Hematopoietic multipotent progenitor cell treated with erythropoietin and hydrocortisone succinate and interleukin-3 and kit ligand, for 8 days (in vitro differentiated cells): ENCODE measurements at places on chromosomes 6 and 20.

DNA sequence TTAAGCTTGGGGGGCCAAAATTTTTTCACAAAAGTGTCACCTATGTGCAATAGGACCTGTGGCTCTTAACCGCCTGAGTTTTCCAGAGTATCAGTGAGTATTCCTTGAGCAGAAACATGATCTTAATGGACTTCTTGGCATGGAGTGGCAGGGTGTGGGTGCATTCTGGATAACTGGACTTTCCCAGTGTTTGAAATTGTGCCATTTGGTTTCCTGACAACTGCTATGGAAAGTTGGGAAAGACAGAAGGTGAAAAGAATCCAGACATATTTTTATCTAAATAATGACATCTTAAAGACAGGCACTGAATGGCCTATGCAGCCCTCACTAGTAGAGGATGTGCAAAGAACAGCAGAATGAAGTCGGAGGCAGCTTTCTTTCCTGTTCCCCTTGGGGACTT lies 34.3 kb upstream of the ADTRP start:
- no peak for DNase-seq

GRCh38 chr6:98136333-98136732 lies 698.0 kb upstream of the POU3F2 start:
- no peak for DNase-seq

DNA sequence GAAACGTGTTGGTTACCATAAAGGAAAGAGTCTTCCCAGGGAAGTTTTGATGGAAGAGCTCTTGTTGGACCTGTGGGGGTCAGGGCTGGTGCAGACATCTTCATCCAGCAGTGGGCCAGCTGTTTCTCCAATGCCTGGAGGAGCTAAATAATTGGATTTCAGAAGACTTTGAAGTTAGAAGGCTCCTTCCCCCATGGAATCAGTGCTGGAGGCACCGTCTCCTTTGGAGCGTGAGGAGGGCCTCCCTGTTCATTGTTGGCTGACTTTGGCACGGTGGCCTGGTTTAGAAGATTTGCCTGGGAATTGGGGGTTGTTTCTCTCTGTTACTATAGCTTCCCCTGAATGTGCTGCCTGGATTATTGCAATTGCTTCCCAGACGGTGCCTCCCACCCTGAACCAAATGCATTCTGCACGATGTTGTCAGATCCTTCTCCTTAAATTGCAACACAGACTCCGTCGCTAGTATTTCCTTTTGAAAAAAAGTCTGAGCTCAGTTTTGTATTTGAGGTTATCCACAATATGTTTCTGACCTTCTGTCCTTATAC lies 27.7 kb upstream of the KCNG1 start:
- DNase-seq, result no peak

GRCh38 chr6:1312203-1312472 lies 240 bp downstream of the FOXQ1 start:
- DNase-seq, result no peak

DNA sequence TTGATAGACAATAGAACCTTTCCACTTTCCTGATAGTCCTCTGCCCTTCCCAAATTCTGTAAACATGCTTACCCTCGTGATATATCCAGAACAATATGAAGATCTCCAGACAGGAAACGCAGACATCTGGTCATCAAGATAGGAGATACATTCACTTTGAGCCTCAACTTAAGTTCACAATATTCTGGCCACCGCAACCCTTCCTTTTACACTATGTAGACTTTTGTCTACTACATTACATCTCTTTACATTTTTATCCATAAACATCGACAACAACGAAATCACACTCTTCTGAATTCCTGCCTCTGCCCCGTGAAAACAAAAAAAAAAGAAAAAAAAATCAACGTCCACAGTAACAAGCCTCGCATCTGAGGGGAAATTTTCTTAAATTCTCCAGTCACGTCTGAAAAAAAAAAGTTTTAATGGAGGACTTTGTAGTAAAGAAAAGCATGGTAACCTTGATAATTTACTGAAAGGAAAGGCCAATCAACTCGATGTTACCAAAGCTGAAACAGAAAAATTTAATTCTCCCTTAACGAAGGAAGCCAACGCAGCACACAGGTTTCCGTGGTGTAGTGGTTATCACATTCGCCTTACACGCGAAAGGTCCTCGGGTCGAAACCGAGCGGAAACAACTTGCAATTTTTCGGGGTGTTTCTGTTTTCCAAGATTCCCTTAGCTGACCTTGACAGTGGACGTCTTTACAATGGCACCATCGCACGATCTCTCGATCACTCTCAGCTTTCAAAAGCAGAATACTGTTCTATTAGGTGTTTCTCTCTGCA lies 21.8 kb downstream of the POM121L2 start:
- DNase-seq, result peak; percentile 37

- DNase-seq, result no peak
Measured at GRCh38 chr6:80541181-80541580, 434.7 kb downstream of the BCKDHB start.

- no peak for DNase-seq
Measured at GRCh38 chr20:36311854-36312723, 6.0 kb downstream of the DLGAP4 start.

DNA sequence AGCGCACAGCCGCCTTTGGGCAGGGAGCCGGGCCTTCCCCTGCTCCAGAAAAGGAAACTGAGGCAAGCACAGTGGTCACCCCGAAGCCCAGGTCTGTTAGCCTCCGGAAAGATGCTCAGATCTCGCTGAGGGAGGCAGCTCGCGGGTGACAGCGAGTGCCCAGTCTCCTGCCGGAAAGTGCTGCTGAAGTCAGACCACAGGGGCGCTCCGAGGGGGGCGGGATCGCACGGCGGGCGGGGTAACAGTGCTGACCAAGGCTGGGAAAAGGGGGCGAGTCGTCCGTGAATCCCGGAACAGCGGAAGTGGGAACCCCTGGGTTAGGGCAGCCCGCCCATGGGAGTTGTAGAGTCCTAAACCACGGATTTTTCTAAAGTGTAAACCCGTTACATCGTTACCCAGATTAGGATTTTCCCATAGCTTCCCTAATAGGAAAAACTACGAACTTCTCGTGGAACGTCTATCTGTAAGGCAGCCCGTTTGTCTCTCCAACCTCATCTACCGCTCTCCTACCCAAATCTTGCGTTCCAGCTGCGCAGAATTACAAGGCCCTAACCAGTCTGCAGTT lies 504 bp downstream of the VPS16 start:
- DNase-seq, result peak; percentile 42

DNA sequence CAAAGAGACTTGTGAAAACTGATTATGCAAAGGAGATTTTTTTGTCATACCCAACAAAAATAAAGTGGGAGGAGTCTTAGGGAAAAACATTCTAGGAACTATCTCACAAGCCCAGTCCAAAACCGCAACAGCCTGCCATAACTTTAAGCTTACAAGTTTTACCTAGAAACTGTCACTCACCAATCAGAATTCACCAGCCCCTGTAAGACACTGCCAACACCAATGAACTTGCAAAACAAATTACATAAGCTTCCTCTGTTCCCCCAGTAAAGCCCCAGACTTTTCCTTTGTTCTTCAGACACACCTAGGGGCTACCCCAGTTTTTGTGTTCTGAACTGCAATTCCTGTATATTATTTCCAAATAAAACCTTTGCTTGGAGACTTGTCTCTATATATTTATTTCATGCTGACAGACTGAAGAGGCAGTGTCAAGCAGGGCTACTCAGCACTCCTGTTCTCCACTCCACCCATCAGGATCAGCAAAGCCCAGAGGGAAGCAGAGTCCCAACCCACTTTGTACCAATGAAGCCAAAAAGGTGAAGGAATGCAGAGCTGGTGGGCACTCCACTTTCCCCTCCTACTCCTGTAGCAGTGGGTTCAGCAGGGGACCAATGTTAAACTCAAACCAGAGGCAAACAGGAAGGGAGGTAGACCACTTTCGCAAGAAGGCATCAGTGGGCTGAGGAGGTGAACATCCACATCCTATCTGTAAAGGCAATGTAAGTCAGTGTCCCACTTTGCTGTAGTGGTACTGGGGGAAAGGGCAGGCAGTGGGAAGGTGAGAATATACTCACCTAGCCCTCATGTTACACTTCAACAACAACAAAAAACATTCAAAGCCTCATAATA lies 142.5 kb upstream of the RUNX2 start:
- DNase-seq, result peak; percentile 37

DNA sequence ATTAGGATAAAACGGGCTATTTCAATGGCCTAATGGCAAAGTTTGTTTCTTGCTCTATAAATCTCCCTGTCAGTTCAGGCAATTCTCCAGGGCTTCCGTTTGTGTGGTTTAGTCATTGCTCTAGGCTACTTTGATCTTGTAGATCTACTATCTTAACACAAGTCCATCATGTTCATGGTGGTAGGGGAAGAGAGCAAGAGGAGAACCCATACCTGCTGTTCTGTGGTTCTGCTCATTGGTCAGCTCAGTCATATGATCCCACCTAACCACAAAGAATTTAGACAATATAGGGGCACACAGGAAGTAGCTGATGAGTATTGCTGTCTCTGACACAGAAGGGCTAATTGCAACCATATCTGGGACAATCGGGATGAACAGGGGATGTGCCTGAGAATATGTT lies 4.9 kb upstream of the DEK start:
- peak; percentile 56 for DNase-seq

GRCh38 chr20:41672282-41672681 lies 54.1 kb upstream of the CHD6 start:
- DNase-seq, result no peak

GRCh38 chr20:51042064-51042463 lies 19.2 kb upstream of the KCNG1 start:
- no peak for DNase-seq

GRCh38 chr6:40963019-40963418 lies 76.0 kb downstream of the UNC5CL start:
- DNase-seq, result no peak

DNA sequence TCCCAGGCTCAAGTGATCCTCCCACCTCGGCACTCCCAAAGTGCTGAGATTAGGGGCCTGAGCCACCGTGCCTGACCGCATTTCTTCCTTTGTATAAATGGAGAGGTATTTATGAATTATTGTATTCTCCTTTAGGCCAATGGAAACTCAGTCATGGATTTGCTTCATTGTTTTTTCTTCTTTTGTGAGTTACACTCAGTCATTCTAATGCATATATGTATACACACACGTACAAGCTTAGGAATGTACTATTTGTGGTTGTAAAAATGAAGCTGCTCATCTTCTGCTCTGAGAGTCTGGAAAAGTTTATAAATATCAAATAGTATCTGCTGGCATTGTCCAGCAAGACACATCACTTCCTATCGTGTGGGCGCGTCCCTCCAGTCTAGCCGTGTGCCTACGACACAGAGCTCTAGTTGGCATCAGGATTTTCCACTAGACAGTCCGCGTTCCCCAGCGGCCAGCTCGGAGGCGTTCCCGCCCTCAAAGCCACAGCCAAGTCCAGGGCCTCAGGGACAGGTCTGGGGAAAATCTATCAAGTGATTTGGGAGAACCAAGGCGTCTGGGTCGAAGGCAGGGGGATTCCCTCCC lies 215.2 kb downstream of the NFATC2 start:
- DNase-seq, result no peak

DNA sequence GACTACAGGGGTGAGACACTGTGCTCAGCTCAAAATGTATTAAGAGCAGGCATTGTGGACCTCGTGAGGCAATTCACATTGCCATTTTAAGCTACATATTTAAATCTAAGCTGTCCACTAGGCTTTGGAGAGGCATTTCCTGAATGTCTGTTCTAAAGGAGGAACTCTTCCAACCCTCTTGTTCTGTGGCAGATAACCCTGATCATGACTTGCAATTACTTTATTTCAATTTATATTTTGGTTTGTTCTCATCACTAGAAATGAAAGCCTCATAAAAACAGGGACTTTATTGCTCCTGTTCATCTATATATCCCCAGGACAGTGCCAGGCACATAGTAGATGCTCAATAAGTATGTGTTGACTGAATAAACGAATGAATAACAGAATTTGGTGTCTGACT lies 84.0 kb upstream of the SALL4 start:
- DNase-seq, result no peak

DNA sequence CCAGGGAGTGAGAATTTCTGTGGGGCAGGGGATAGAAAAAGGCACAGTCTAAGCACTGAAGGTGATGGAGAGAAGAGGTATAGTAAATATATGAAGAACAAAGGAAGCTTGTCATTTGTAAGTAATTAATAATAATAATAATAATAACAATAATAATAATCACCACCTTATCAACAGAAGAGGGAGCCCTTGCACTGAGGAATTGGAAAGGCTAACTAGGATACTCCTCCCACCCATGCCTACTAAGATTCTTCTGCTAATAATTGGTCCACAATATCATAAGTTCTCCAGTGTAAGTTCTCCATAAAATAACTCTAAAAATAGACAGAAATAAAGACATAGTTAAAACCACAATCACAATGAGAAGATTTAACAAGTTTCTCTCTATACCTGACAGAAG lies 912 bp upstream of the OR12D3 start:
- peak; percentile 45 for DNase-seq

DNA sequence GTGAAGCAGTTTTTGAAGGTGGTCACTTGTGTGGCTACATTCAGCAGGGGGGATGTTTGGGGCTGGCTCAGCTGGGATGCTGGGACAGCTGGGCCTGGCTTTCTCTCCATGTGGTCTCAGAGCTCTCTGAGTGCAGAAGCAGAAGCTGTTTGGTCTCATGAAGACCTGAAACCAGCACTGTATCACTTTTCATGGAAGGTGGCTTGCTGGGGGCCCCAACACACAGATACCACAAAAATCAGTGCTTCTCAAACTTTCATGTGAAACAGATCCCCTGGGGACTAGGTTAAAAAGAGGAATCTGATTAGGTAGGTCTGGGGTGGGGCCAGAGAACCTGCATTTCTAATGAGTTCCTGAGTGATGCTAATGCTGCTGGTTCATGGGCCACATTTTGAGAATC lies 347.3 kb downstream of the DHX35 start:
- DNase-seq, result no peak

DNA sequence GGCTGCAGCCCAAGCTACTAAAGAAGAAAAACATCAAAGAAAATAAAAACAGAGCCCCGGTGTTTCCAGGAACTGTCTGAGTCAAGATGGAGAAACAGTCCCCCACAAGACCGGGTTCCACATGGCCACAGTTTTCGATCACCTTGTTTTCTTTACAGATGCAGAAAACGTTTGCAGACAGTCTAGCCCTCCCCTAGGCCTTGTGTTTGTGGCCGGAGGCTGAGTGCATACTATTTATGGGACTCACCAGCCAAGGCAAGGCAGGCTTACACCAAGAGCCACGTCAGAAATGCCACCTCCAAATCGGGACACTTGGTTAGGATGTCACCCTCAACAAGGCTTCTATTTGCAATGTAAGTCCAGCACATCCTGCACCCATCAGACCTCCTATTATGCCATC lies 97.3 kb downstream of the BMP7 start:
- no peak for DNase-seq

GRCh38 chr6:146433881-146434731 lies 109.5 kb upstream of the RAB32 start:
- no peak for DNase-seq

DNA sequence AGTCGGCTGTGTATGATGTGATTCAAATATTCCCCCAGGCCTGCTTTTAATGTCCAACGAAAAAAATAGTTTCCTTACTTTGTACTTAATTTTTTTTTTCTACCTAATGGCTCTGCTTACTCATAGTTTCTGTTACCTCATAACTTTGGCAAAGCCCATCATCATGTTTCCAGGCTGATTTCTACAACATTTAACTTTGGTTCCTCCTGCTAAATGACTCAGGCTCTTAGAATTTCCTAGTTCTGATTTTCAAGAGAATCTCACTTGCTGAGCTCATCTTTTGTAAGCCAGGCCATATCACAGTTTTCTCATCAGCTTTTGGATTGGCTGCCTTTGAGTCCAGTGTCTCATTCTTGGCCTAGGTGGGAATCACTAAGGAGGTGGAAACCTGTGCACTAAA lies 323.1 kb downstream of the HDGFL1 start:
- no peak for DNase-seq
